ENCODE measurements at places on chromosomes 16 and 17.

GRCh38 chr17:81238490-81238814 is 403 bp downstream of the TEPSIN start:
- no peak for DNase-seq

GRCh38 chr16:57694725-57695679 is at the start of gene DRC7:
Gene DRC7, plus strand, starts transcription at chr16:57694806. Its CDS starts 3,144 bp downstream, at chr16:57697950.
- DNase-seq, result no peak

DNA sequence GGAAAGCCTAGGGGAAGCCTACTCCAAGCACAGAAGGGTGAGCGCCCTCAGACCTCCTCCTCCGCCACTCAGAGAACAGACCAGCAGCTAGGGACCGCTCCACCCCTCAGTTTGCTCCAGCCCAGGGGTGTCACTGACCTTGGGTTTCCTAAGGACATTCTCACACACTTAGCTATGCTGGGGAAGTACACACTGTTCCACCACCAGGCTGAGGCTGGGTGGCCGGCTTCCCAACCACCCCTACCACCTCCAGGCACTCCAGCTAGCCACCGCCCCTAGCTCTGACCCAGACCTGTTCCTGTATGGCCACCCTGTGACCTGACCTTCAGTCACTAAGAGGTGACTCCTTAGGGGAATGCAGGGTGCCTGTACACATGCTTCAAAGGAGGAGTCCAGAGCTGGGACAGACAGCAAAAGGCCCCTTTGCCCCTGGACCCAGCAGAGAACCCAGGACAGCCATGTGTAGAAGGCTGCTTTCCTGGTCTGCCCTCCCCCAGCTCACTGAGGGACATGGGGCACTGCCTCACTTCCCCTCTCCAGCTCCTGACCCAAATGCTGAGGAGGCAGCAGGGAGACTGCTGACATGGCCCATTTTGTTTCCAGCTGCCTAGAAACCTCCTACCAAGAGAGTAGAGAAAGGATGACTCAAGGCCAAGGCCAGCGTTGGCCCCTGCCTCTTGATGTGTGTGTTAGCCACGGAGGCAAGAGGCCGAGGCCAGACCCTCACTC is 6.7 kb downstream of the HSPB9 start:
- no peak for DNase-seq

- no peak for DNase-seq
These were observed 1.1 kb downstream of the MLYCD start for GRCh38 chr16:83899978-83900377.

DNA sequence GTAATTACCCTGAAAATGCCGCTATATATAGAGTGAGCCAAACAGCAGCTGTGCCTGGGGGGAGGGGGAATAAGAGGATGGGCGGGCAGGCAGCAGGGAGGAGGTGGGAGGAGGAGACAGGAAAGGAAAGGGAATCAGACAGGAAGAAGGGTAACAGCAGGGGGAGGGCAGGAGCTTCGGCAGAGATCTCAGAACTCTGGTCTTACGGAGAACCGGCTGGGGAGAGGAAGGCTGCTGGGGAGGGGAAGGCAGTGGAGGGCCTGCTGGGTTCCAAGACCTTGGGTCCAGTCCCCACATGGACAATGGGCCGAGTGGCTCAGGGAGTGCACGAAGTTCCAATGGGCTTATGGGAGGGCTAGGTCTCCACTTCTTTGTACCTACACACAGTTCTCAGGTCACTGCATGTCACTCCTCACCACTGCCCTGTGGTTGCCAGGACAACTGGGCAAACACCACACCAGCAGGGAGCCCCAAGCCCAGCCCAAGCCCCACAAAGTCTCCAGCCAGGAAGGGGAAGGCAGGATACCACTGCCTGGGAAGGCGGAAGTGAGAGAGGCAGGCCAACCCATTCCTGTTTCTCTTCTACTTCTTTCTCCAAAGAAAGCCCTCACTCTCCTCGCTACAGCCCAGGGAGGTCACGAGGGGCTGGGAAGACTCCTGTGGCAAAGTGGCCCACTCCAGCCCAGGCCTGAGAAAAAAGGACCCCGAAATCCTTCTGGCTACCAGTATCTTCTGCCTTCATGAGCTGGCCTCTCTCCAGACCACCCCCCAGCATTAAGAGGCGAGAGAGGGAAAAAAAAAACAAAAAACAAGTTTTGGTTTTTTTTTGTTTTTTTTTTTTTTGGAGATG is 25.3 kb downstream of the G6PC3 start:
- no peak for DNase-seq

GRCh38 chr17:33520426-33521330 is 227.6 kb upstream of the ASIC2 start:
- peak; percentile 29 for DNase-seq

GRCh38 chr17:32943206-32943605 is 15.3 kb downstream of the TMEM98 start:
- no peak for DNase-seq

- no peak for DNase-seq
These were observed 4.0 kb downstream of the STXBP4 start for GRCh38 chr17:54972406-54973138.

GRCh38 chr16:88010343-88010967 is 59.2 kb downstream of the BANP start:
- no peak for DNase-seq

DNA sequence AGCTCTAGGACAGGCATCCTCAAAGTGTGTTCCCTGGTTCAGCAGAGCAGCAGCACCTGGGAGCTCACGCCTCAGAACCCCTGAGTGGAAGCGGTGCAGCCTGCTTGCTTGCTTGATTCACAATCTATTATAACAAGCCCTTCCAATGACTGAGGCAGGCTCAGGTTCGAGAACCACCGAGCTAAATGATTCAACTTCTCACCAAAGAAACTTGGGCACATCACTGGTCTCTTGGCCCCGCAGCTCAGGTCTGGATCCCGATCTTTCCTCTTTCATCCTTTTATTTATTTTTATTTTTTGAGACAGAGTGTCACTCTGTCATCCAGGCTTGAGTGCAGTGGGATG is 24.5 kb downstream of the CLUH start:
- DNase-seq, result no peak

All from stimulated activated CD4-positive, alpha-beta T cell treated with anti-CD3 and anti-CD28 coated beads, Interleukin-4, amount 100 ng/mL, for 24 hours (primary cell).